ENCODE measurements at places on chromosomes 11 and 22. TPM values are rescaled to one million over a fixed set of nuclear protein-coding genes. Genes with fewer than 3 reads are reported as not detected.

DNA sequence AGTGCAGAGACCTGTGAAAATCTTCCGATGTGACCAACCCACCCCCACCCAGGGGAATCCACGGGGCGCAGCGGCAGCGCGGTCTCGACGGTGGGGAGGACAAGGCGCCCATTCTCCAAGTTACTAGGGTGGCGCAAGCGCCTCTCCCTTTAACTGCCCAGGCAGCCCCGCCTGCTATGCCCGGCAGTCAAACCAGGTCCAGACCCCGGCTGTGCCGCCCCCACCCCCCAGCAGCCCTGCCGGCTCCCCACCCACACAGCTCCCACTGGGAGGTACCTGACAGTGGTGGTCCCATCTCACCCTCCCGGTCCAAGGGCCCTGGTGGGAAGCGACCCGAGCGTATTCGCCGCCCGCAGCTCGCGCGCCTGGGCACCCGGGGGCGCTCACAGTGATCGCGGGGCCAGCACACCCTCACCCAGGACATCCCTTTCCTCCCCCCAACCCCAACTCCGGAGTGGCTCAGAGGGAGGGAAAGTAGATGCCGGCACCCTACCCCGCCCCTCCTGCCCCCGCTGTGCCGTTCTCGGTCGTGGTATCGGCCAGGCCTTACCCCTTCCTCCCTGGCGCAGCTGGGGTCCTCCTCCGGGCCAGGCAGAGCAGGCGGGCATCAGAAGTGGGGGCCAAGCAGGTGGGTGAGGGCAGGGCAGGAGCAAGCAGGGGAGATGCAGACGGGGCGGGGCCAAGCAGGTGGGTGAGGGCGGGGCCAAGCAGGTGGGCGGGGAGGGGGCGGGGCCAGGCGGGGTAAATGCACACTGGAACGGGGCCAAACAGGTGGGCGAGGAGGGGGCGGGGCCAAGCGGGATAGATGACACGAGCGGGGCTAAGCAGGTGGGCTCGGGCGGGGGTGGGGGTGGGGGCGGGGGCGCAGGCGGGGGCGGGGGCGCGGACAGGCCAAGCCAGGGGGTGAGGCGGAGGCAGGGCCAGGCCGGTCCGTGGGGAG is at the start of gene TRPM5:
TRPM5 (minus strand) TSS at position 634 of the 940 bp plus-strand sequence. CDS start 21,478 bp downstream, outside the sequence.
- peaks cover 5% of the 10 kb centered on the region for H3K36me3 ChIP-seq
- peak within 1 kb of the TSS; percentile 86 for H3K27ac ChIP-seq
- peak within 1 kb of the TSS; percentile 91 for H3K4me3 ChIP-seq
- DNase-seq: peak; percentile 74
- peaks cover 39% of the 10 kb centered on the region for H3K4me1 ChIP-seq
- peaks cover 13% of the 10 kb centered on the region for H3K27me3 ChIP-seq

GRCh38 chr22:37529652-37530345 is 10.6 kb upstream of the CARD10 start:
- peaks cover 14% of the 10 kb centered on the region for H3K27me3 ChIP-seq
- H3K4me3 ChIP-seq: no peak overlapping the region
- peaks cover 22% of the 10 kb centered on the region for H3K4me1 ChIP-seq
- DNase-seq: peak; percentile 24

GRCh38 chr11:96052921-96053651 is 129.2 kb upstream of the MTMR2 start:
- no peaks in the 10 kb centered on the region for H3K27me3 ChIP-seq
- no peak overlapping the region for H3K4me3 ChIP-seq
- DNase-seq: no peak
- H3K27ac ChIP-seq: no peak overlapping the region
- peaks cover 56% of the 10 kb centered on the region for H3K4me1 ChIP-seq

DNA sequence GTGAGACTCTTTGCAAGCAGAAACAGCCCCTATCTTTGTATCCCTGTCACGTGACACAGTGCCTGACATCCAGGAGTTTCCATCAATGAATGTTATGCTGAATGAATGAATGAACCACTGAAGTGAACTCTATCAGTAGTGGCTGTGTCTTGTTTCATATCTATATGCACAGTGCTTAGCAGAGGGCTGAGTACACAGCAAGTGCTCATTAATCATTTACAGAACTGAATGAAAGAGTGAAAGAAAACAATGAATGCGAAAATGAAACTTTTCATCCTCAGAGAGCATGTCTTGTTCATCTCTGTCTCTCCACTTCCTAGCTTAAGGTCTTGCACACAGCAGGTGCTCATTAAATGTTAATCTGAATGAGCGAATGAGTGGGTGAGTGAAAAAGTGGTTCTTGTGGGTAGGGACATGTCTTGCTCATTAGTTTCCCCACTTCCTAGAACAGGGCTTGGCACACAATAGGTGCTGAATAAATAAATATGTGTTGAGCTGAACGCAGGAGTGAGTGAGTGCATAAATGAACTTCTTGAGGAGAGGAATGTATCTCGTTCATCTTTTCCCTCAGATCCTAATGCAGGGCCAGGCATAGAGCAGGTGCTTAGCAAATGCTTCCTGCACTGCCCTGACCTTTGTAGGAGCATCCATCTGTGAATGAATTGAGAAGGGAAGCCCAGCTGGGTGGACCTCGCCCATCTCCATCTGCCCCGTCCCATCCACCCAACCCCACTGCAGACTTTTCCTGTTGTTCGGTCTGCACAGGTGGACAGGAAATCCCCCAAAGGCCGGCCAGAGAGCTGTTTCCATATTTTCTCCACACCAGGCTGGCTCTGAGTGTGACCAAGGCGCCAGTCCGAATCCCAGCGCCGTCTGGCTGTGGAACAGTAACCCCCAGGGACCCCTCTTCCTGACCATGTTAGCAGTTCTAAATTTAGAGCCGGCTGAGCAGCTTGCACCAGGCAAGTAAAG is 113.4 kb upstream of the CRYBB3 start:
- peak overlapping the region; percentile 7 for H3K4me3 ChIP-seq
- DNase-seq: no peak
- H3K4me1 ChIP-seq: peaks cover 62% of the 10 kb centered on the region
- H3K27me3 ChIP-seq: no peaks in the 10 kb centered on the region

- H3K4me3 ChIP-seq: no peak overlapping the region
- no peaks in the 10 kb centered on the region for H3K27me3 ChIP-seq
- no peak for DNase-seq
- H3K27ac ChIP-seq: no peak overlapping the region
- H3K36me3 ChIP-seq: peaks cover 18% of the 10 kb centered on the region
- no peaks in the 10 kb centered on the region for H3K4me1 ChIP-seq
Observed at GRCh38 chr22:39677967-39678366, 107.4 kb downstream of the CACNA1I start.

GRCh38 chr11:79396001-79396400 is 44.8 kb downstream of the TENM4 start:
- H3K36me3 ChIP-seq: no peaks in the 10 kb centered on the region
- H3K27ac ChIP-seq: no peak overlapping the region
- no peaks in the 10 kb centered on the region for H3K27me3 ChIP-seq
- DNase-seq: no peak
- no peak overlapping the region for H3K4me3 ChIP-seq

GRCh38 chr11:84714316-84714780 is 912.8 kb downstream of the DLG2 start:
- DNase-seq: peak; percentile 78
- H3K4me3 ChIP-seq: peak overlapping the region; percentile 65
- peaks cover 1% of the 10 kb centered on the region for H3K27me3 ChIP-seq
- H3K36me3 ChIP-seq: no peaks in the 10 kb centered on the region
- H3K4me1 ChIP-seq: peaks cover 8% of the 10 kb centered on the region
- H3K27ac ChIP-seq: peak overlapping the region; percentile 76

DNA sequence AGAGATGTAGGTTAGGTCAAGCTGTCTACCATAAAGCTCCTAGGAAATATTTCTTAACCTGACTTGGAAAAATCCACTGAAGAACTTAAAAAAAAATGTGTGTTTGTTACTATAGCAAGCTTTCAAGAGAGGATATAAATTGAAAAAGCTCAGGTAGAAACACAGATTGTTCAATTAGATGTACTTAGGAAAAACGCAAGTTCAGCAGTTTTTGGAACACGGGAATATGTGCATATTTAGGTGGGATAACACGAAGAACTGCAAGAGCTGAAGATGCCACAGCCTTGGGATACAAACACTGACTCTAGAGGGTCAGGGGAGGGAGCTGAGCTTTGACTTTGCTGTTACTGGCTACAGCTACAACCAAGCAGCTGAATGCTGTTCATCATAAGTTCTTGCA is 77.8 kb upstream of the FSHB start:
- no peak overlapping the region for H3K27ac ChIP-seq
- H3K4me1 ChIP-seq: no peaks in the 10 kb centered on the region
- no peaks in the 10 kb centered on the region for H3K27me3 ChIP-seq

- peaks cover 32% of the 10 kb centered on the region for H3K36me3 ChIP-seq
- peak overlapping the region; percentile 35 for H3K4me3 ChIP-seq
- no peak for DNase-seq
Observed at GRCh38 chr11:102306048-102306597, 11.2 kb upstream of the BIRC3 start.

OR4D5 gene
- not detected for total RNA-seq

OR8G1 gene
- not detected for total RNA-seq

DNA sequence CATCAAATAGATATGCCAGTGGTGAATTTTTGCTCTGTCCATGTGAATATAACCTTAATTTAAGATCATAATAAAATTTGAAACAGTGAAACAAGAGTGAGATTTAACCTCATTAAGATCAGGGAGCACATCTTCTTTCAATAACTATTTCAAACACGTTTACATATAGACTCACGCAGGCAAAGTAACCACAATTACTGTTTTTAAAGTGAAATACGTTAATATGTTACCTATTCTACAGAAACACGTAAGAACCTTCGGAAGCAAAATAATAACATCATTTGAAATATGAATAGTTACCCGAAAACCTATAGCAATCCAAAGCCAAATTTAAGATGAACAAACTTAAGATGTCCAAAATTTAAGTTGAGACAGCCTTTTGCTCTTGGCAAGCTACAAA is 136.2 kb upstream of the ZC3H12C start:
- no peak overlapping the region for H3K27ac ChIP-seq
- H3K36me3 ChIP-seq: no peaks in the 10 kb centered on the region

- no peak overlapping the region for H3K4me3 ChIP-seq
- H3K36me3 ChIP-seq: no peaks in the 10 kb centered on the region
- H3K27ac ChIP-seq: no peak overlapping the region
- no peak for DNase-seq
Observed at GRCh38 chr11:45270946-45271716, 15.0 kb downstream of the SYT13 start.

- H3K27me3 ChIP-seq: no peaks in the 10 kb centered on the region
- no peak overlapping the region for H3K27ac ChIP-seq
- DNase-seq: no peak
- H3K4me1 ChIP-seq: no peaks in the 10 kb centered on the region
- H3K36me3 ChIP-seq: no peaks in the 10 kb centered on the region
Observed at GRCh38 chr11:23789200-23789853, 707.5 kb upstream of the LUZP2 start.

TUBA8 gene
- total RNA-seq: 1.4 TPM

GRCh38 chr22:28148816-28149465 is 229.9 kb upstream of the PITPNB start:
- H3K27ac ChIP-seq: no peak overlapping the region
- DNase-seq: no peak
- no peaks in the 10 kb centered on the region for H3K27me3 ChIP-seq
- H3K4me1 ChIP-seq: no peaks in the 10 kb centered on the region
- no peak overlapping the region for H3K4me3 ChIP-seq

DNA sequence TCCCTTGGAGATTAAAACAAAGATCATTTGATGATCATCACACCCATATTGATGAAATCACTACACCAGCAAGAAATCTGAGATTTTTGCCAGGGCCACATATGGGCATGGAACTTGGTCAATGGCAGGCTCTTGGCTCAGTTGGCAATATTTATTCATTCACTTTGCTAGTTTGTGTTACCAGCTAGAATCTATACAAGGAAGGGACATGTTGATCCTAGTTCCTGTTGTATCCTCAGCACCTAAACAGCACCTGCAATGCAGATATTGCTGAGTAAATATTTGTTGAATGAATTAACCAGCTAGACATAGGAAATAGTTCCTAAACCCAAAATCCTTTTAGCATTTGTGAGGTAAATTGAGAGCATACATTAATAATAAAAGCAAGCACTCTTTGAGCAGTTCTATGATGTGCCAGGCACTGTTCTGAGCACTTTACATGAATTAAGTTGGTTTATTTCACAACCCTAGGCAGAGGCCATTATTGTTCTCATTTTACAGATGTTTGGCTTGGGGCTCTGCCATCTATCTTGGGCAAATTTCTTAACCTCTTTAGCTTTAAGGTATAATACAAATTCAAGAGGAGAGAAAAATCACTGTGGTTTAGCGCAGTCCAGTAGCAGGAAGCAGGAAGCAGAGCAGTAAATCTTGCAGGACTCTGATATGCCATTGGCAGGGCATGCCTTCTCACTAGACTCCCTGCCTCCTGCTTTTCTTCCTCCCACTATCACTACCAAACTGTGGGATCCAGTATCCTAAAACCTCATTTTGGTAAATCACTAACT is 1.6 kb downstream of the TRIM68 start:
- H3K27ac ChIP-seq: no peak overlapping the region
- DNase-seq: no peak
- H3K36me3 ChIP-seq: peaks cover 14% of the 10 kb centered on the region
- H3K4me1 ChIP-seq: peaks cover 37% of the 10 kb centered on the region
- H3K27me3 ChIP-seq: no peaks in the 10 kb centered on the region

PHETA2 gene
- total RNA-seq: 1.8 TPM

SYT9 gene
- total RNA-seq: not detected

GRCh38 chr22:23302171-23303002 is 122.1 kb downstream of the BCR start:
- H3K4me1 ChIP-seq: no peaks in the 10 kb centered on the region
- no peaks in the 10 kb centered on the region for H3K27me3 ChIP-seq
- no peak overlapping the region for H3K27ac ChIP-seq
- no peak overlapping the region for H3K4me3 ChIP-seq
- no peak for DNase-seq

GPHA2 gene
- total RNA-seq: not detected

DNA sequence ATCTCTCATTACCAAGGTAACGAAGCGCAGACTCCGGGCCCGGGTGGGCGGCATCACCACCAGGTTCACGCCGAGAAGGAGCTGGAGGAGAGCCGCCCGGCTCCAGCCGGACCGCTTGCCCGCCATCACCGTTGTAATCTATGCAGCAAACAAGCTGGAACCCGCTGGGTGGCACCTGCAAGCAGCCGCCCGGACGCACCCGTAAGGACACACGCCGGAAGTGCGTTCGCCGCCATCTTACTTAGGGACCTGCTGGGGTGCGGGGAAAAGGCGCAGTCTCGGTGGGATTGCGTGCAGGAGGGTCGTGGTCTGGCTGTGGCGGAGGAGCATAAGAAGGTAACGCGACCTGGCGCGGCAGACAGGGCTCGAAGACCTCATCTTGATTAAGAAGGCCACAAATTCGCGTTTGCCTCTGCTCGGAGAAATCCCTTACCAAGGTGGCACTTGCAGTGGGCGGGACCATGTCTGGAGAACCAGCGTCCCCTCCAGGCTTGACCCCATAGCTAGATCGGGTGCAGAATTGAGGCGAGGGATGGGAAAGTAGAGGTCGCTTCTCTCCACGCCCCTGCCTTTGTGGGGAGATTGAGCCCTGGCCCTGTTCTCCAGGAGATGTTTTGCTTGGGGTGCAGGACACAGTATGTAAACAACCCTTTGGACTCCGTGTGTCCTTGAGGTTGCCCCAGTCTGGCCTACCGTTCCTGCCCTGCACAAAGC is at the start of gene ACP2:
ACP2 (minus strand) TSS at position 151 of the 714 bp plus-strand sequence; CDS start at position 126, 25 bp downstream.
- no peaks in the 10 kb centered on the region for H3K27me3 ChIP-seq
- peaks cover 17% of the 10 kb centered on the region for H3K36me3 ChIP-seq
- peaks cover 24% of the 10 kb centered on the region for H3K4me1 ChIP-seq
- peak within 1 kb of the TSS; percentile 91 for H3K4me3 ChIP-seq
- H3K27ac ChIP-seq: peak within 1 kb of the TSS; percentile 95
- peak; percentile 90 for DNase-seq

Data from activated CD4-positive, alpha-beta T cell treated with anti-CD3 and anti-CD28 coated beads, Interleukin-2, amount 10 ng/mL, durations not matched to agents 7 days and 5 days (primary cell).